Activated CD4-positive, alpha-beta T cell treated with anti-CD3 and anti-CD28 coated beads for 24 hours (primary cell): ENCODE measurements at places on chromosomes 3 and 15.

DNA sequence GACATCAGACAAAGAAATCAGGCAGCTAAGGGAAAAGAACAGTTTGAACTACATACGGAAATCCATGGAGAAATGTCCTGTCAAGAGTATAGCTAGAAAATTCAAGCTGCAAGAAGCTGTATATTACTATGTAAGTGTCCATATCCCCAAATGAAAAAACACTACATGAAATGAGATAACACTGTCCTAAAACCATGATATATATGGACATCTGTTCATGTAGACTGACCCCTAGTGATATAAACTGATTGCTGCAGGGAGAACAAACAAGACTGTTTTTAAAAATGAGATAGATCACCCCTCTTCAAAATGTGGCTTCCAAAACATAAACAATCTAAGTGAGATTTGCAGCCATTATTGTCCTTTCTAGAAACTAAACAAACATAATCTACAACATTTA is 985.6 kb downstream of the EPHA3 start:
- no peak for DNase-seq

GRCh38 chr15:91887921-91888373 is 34.4 kb downstream of the SLCO3A1 start:
- DNase-seq = no peak

DNA sequence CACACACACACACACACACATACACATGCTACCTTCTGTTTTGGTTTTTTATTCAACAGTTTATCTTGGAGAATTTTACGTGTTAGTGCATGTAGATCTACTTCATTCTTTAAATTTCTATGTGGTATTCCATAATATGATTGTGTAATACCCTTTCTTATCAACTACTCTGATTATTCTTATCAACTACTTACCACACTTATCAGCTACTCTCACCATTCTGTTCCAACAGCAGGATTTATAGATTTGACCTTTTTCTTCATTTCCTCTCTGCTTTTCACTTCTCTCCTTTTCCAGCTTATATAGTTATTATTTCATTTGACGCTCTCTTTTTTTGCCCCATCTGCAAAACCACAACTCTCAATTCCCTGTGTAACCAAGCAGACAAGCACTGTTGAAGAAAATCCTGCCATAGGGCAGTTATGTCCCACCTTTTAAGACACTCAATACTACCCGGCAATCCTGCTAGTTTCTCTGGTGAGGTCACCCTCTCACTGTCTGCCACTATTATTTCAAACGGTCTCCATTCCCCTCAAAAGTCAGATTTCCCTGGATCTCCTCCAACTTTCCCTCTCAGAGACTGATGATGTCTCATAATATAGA is 56.9 kb upstream of the SATB1 start:
- no peak for DNase-seq

DNA sequence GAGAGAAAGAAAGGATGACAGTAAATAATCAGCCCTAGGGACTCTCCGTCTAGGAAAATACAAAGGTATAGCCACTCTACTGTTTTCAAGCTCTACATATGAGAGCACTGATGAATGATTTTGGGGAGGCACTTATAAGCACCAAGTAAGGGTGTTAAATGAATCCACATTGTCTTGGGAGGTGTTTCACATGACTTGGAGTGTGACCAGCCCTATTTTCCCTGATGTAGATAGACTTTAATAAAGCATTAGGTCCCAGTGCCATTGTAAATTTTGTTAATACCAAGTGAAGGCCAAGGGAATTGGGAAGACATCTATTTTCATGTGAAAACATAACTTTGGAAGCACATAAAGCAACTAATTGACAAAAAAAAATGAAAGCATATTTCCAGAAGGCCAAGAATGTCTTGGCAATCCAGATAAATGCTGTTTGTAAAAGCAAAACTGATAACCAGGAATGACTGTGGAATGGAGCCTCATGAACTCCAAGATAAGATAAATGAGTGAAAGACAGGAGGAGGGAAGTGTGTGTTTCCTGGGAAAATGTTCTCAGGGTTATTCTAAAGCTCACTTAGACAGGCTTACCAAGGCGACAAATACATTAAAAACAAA is 96.0 kb upstream of the MYZAP start:
- DNase-seq = no peak

- no peak for DNase-seq
Observed at GRCh38 chr15:63669074-63669473, 71.9 kb downstream of the FBXL22 start.

DNA sequence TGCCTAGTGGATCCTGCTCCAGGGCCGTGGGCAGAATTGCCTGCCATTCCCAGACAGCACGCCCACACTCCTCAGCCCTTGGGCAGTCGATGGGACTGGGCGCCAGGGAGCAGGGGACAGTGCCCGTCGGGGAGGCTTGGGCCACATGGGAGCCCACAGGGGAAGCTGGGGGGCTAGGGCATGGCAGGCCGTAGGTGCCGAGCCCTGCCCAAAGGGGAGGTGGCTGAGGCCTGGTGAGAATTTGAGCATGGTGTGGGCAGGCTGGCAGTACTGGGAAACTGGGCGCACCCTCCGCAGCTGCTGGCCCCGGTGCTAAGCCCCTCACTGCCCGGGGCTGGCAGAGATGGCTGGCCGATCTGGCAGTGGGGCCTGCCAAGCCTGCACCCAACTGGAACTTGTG is 1225.9 kb upstream of the EPHA6 start:
- no peak for DNase-seq

DNA sequence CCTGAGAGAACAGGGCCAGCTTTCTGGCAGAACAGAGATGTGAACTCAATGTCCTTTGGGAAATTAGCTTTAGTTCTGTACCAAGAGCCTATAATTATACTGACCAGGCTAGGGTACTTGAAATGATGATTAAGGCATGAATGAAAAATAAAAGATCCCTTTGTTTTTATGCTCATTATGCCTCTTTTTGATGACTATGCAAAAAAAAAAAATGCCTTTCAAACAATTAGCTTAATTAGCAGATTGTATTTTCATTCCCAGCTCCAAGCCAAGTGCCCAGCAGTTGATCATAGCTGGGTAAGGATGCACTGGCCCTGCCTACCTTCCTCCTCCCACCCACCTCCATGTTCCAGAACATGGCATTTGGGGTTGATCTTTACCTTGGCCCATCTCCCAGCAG is 56.8 kb downstream of the LYZL4 start:
- no peak for DNase-seq

GRCh38 chr15:99486371-99487336 is 79.1 kb upstream of the MEF2A start:
- DNase-seq = no peak

GRCh38 chr3:154421083-154421482 is 8.9 kb downstream of the GPR149 start:
- no peak for DNase-seq

GRCh38 chr15:49452595-49452994 is 29.6 kb downstream of the FGF7 start:
- DNase-seq = no peak

DNA sequence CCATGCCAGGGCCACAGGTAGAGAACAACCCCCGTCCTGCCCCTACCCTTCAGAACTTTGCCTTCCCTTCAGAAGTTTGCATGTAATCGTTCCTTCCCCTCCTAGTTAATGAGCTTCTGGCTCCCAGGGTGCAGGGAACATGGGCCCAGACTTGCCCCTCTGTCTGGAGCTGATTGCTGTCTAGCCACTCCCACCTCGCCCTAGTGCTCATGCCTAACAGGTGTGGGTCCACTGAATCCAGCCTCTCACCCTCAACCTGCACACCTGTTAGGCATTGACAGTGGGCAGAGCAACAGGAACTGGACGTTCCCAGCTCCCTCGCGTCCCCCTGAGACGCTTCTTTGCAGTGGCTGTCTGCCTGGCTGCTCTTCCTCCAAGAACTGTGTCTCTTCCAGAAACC is 40.3 kb downstream of the WNT5A start:
- no peak for DNase-seq

GRCh38 chr15:25810631-25811091 is 52.5 kb downstream of the ATP10A start:
- no peak for DNase-seq

DNA sequence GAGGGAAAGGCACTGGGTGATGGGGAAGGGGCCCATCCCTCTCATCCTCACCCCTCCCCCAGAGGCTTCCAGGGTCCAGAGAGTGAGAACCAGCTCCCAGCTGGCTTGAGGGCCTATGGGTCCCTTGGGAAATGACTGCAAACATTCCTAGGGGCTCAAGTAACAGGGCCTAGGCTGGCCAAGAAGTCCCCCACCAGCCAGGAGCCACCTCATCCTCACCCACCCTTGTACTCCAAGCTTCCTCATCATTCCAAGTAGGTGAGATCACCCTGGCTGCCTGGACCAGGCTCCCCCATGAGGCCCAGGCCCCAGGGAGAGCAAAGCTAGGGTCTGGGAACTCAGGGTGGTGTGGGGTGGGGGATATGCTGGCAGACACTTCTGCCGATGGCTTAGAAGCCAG is 14.8 kb downstream of the LOXL1 start:
- no peak for DNase-seq

GRCh38 chr3:100440895-100441294 is 39.6 kb downstream of the LNP1 start:
- DNase-seq = no peak

GRCh38 chr3:176286476-176287085 is 910.7 kb downstream of the TBL1XR1 start:
- DNase-seq = no peak

- no peak for DNase-seq
Observed at GRCh38 chr15:76286271-76286879, 24.9 kb downstream of the ETFA start.
